Activated CD4-positive, alpha-beta T cell treated with anti-CD3 and anti-CD28 coated beads for 24 hours (primary cell): ENCODE measurements at places on chromosomes 12 and 14.

- DNase-seq: no peak
These were observed 29.0 kb downstream of the NUBPL start for GRCh38 chr14:31590206-31590605.

DNA sequence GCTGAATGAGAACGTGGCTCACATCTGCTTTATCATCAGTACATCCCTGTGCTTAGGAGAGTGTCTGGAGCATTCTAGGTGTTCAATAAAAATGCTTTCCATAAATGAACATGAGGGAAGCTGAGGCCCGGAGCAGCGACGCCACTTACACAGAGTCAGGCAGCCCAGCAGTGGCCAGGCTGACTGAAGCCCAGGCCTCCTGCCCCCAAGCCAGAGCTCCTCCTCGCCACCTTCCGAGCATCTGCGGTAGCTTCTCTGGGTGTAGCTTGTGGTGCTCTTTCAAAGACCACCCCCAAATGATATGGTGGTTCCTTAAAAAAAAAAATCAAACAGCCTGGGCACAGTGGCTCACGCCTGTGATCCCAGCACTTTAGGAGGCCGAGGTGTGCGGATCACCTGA, 88.8 kb downstream of the FBXL14 start:
- DNase-seq: no peak

GRCh38 chr12:115137812-115138521, 454.0 kb upstream of the TBX3 start:
- no peak for DNase-seq

DNA sequence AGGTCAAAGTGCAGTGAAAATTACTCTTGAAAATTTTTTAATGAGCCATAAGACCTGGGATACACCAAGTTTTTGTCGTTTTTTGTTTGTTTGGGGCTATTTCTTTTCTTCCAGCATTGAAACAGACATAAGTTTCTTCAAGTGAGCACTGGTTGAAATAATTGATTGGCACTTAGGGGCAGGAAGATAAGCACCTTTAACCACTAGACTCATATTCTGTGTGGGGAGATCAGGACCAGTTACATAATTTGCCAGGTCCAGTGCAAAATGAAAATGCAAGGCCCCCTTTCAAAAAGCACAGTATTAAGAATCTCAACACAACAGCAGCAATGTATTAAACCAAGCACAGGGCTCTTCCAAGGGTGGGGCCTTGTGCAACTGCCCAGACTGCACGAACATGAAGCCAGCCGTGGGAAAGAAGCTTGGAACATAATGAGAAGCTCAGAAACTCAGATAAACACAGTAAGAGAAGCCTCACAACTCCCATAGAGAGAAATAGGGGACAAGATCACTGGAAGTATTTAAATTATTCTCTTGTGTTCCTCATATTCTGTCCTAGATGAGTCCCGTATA, 3.2 kb upstream of the TCP11L2 start:
- DNase-seq: no peak

- DNase-seq: no peak
These were observed 24.6 kb upstream of the SERPINA1 start for GRCh38 chr14:94412671-94413638.

DNA sequence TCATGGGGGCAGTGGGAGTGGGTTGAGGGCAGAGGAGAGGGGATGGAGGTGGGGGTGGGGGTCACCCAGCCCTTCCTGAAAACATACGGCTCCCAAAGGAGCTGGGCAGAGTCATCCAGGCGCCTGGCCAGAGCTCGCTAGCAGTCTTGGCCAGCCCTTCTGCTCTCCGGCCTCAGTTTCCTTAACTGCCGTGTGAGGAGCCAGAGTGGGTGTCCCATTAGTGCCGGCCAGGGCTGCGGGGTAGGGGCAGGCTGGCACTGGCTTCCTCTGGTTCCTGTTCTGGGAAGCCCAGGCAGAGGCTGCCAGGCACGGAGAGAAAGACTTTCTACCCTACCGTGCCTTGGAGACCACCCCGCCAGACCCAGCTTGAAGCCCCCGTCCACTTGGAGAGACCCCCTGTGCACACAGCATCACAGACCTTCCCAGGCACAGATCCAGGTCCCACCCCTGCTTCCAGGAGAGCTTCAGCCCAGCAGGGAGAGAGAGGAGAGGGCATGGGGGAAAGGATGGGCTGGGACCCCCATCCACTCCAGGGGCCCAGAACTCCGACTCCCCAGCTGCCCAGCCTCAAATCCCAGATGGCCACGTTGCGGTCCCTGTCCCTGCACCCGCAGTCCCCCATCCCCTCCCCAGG, 93.3 kb downstream of the RFLNA start:
- no peak for DNase-seq

GRCh38 chr12:6699989-6700645, 498 bp downstream of the PIANP start:
- DNase-seq: no peak

GRCh38 chr12:54175200-54175963, 13.4 kb downstream of the SMUG1 start:
- no peak for DNase-seq

- peak; percentile 32 for DNase-seq
These were observed 235.4 kb downstream of the SEC23A start for GRCh38 chr14:38867561-38868150.

DNA sequence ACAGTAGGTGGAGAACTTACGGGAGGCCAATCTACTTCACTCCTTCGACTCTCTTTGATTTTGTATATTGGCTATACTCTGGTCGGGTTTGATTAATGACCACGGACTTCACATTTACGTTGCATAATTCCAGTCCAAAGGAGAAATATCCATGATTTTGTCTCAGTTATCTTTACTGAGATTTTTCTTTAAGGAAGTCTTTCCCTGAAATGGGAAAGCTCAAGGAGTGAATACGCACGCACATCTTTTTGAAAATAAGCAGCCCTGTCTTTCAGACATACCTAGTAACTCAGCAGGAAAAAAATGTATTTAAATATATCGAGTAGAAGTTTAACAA, 5.7 kb upstream of the ALX1 start:
- no peak for DNase-seq

GRCh38 chr14:36553656-36554260, 28.7 kb downstream of the NKX2-8 start:
- no peak for DNase-seq

- no peak for DNase-seq
These were observed 34.6 kb downstream of the PHLDA1 start for GRCh38 chr12:75996861-75997447.

GRCh38 chr14:71397371-71397770, 490.1 kb downstream of the PCNX1 start:
- no peak for DNase-seq

DNA sequence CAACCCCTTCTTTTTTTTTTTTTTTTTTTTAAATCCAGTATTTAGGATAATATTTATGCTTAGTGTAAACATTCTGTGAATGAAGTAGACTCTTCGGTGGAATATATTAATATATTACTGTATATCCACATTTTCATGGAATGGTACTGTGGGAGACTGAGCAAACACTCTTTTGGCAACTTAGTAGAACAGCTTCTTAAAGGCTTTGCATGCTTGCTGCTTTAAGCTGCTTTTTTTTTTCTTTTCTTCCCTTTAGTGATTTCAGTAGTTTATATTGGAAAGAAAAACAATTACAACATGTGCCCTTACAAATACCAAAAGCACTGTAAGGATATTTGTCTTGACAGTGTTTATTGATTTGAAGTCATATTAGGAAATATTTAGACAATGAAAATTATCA, 78.9 kb downstream of the AEBP2 start:
- no peak for DNase-seq

GRCh38 chr12:51393676-51394545, 2.7 kb upstream of the GALNT6 start:
- no peak for DNase-seq

- no peak for DNase-seq
These were observed 33.3 kb downstream of the HEATR5A start for GRCh38 chr14:31387091-31387490.

DNA sequence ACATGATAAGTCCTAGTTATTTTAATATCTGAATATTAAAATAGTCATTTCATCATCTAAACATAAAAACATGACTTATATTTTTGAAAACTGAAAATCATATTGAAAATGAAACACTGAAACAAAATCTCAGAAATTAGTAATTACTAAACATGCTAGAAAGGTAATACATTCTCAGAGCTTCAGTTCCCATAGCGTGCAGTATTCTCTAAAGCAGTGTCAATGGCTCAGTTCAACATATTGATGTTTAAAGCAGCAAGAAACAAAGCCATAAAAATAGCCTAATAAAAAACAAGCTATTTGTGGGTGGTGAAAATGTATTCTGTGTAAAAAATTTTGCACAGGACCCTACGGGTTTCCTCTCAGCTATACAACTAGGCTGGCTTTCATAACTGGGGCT, 1337.4 kb downstream of the FSCB start:
- DNase-seq: no peak

- no peak for DNase-seq
These were observed 11.6 kb upstream of the KCNJ8 start for GRCh38 chr12:21786041-21786531.

DNA sequence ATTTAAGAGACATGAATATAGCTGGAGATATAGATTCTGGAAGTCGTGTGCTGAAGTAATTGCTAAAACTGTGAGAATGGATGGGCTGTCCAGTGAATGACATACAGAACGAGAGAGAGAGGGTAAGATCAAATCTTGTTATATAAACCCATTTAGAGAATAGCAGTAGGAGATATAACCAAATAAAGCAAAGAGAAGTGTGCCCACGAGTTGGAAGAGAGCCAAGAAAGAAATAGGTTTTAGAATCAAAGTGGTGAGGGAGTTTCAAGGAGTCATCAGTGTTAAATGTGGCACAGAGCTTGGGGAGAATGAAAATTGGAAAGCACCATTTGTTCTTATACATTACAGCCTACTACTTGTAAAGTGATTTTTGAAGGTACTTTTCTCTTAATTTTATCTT, 19.2 kb downstream of the TOGARAM1 start:
- no peak for DNase-seq

DNA sequence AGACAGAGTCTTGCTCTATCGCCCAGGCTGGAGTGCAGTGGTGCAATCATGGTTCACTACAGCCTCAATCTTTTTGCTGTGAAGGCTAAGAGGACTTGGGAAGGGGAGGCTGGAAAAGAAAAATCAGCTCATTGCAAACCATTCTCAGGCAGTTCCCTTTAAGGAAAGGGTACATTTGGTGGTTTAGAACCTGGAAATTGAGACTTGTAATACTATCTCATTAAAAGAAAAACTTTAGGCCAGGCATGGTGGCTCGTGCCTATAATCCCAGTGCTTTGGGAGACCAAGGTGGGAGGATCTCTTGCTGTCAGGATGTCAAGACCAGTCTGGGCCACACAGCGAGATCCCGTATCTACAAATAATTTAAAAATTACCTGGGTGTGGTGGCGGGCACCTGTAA, 21.3 kb upstream of the TUBA1C start:
- DNase-seq: no peak

GRCh38 chr12:25266497-25266896, 15.8 kb upstream of the KRAS start:
- no peak for DNase-seq

DNA sequence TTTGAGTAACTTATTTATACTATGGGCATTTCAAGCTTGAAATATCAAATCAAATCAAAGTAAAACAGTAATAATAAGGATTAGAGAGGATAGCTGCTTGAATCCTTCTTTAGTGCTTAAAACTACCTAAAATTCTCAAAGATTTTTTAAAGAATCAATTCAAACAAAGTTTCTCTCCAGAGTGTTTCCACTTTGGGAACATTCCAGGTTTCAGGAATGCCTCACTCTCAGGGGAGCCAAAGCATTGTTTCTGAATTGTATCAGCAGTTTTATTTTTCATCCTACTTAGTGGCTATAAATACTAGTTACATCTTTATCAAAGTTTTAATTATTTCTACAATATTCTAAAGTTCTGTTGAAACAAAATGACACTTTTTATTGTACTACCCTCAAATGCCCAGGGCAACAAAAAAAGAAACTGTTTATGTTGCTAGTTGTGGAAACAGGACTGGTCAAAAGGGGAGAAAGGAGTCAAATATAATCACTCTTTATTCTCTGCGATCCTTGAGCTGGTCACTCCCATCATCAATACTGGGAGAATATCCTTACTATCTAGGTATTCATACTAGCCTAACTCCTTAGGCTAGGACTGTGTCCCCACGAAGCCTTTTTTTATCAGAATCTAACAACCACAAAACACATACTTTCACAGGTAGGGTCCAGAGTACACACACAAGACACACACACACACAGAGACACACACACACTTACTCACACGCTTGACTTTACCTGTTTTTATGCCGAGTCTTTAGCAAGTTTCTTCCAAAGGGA, 598 bp downstream of the RASSF9 start:
- DNase-seq: no peak

GRCh38 chr12:115998119-115998633, 279.3 kb downstream of the MED13L start:
- no peak for DNase-seq

- DNase-seq: peak; percentile 56
These were observed at the start of gene RIPK3 for GRCh38 chr14:24339284-24340151. TSS of gene RIPK3 (minus strand) at chr14:24339991. CDS start at chr14:24339826, 165 bp downstream.

DNA sequence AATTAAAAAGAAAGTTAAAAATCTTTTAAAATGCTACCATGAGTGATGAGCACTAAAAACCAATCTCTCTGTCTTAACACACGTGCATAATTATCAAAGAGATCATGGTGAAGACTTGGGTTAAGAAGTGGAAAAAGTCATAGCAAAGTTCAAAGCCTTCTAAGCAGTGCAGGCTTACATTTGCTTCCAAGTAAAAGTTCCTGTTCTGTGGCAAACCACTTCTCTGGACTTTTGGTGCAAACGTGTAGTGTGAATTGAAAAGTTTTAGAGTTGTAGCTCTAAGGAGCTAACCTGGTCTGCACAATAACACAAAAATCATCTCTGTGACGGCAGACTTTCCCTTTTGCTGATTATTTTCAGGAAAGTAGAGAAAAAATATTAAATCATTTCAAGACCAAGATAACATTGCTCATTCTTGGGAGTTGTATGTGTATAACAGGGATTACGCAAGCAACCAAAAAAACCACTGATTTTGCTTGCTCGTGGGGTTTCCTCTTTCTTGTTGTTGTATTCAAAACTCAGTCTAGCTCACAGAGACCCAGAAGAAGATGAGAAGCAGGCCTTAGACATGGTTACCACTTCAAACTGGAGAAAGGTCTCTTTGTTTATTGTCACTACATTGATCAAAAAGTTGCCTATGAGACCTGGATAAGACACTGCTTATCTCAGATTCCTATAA, 2.3 kb upstream of the GLIPR1 start:
- DNase-seq: no peak

- no peak for DNase-seq
These were observed 207.5 kb downstream of the KIF26A start for GRCh38 chr14:104345621-104346462.

GRCh38 chr12:102883204-102883799, 33.7 kb downstream of the PAH start:
- DNase-seq: peak; percentile 26

DNA sequence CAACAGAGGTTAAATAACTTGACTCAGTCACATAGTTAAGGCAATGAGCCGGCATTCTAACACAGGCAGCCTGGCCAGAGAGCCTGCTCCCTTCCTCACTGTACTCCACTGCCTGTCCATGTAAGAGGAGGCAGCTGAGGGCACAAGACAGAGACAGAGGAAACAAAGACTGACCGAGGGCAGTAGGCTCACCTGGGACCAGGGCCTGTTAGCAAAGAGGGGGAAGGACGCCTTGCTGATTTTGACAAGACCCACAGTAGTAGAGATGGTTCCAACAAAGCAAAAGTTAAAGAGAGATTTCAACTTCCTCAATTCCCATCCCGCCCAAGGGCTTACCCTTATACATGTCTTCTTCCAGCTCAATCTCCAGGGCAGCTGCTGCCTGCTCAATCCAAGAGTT, 26.5 kb downstream of the OTUB2 start:
- DNase-seq: no peak

- no peak for DNase-seq
These were observed 15.5 kb upstream of the CYP46A1 start for GRCh38 chr14:99668307-99669295.

- DNase-seq: no peak
These were observed 138.1 kb upstream of the C14orf180 start for GRCh38 chr14:104441275-104442106.
